Endodermal cell (in vitro differentiated cells): ENCODE measurements at places on chromosomes 5 and 9. TPM values are rescaled to one million over a fixed set of nuclear protein-coding genes. Genes with fewer than 3 reads are reported as not detected.
A peak's percentile ranks its signal among the peaks of the same experiment; 100 is the strongest.

DNA sequence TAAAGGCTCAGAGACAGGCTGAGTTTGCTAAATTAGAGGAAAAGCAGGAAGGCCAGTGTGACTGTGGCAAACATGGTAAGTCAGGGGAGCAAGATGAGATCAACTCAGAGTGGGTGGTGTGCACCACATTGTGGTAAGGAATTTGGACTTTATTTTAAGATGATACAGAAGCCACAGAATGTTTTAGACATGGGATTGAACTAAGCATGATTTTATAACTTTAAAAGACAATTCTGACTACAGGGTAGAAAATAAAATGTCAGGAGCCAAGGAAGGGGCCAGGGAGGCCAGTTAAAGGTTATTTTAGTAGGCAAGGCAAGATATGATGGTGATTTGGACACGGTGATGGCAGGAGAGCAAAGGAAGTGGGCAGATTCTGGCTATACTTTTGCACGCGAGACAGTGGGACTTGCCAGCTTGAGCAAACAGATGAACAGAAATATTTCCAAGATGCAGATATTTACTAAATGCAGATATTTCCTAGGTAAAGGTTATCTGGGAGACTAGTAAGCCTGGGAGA lies 53.9 kb downstream of the TSSK1B start:
- no peak for DNase-seq

DNA sequence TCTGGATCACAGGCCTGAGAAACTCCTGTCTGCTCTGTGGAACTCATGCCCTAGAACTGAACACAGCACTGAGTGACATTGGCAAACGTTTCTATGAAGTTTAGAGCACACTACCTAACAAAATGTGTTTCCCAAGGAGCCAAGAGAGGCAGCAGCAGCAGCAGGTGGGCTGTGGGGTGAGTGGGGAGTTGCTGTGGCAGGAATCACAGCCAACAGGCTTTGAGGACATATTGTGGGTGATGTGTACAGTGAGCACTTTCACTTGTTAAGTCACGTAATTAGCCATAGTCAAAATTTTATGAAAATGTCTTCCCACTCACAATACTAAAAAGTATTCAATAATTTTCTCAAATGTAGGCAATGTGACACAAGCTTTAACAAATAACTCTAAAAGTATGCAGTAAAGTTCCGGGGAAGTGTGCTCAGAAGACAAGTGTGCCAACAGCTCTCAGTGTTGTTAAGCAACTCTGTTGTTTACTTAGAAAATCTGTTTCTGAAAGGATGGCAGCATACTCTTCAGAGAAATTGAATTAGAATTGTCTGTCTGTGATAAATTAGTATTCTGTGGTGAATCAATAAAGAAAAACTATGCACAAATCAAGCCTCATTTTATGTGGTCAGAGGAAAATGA lies 482.1 kb downstream of the SEMA5A start:
- DNase-seq = no peak

DNA sequence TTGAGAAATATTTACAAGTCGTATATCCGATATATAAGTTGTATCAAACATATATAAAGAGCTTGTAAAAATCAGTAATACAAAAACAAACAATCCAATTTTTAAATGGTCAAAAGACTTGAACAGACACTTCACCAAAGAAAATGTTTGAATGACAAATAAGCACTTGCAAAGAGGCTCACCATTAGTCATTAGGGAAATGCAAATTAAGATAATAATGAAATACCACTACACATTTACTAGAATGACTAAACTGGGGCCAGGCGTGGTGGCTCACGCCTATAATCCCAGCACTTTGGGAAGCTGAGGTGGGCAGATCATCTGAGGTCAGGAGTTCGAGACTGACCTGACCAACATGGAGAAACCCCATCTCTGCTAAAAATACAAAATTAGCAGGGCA lies 134.6 kb upstream of the HAND1 start:
- no peak for DNase-seq

- DNase-seq = no peak
These were observed 65.1 kb downstream of the SLC44A1 start for GRCh38 chr9:105309531-105309931.

DNA sequence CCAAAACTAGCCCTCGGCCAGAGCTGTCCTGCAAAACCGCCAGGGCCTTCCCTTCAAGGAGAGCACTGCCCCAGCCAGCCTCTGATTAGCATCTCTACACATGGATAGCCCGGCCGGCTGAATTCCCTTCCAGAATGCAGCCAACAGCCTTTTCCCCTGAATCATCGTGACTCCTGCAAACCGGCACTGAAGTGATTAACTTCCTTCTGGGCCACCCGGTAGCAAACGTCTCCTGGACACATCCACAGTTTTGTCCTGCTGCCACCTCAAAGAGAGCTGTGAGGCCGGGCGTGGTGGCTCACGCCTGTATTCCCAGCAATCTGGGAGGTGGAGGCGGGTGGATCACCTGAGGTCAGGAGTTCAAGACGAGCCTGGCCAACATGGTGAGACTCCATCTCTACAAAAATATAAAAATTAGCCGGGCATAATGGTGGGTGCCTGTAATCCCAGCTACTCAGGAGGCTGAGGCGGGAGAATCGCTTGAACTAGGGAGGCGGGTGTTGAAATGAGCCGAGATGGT lies 21.1 kb upstream of the EEIG1 start:
- peak; percentile 85 for DNase-seq

GRCh38 chr9:72141484-72141883 lies 7.8 kb upstream of the GDA start:
- DNase-seq = no peak

GRCh38 chr5:89878140-89879132 lies 531.1 kb downstream of the CETN3 start:
- no peak for DNase-seq

GRCh38 chr5:130110328-130110727 lies 206.1 kb downstream of the CHSY3 start:
- DNase-seq = no peak

- peak; percentile 76 for DNase-seq
These were observed 15.0 kb upstream of the PTBP3 start for GRCh38 chr9:112348257-112349007.

DNA sequence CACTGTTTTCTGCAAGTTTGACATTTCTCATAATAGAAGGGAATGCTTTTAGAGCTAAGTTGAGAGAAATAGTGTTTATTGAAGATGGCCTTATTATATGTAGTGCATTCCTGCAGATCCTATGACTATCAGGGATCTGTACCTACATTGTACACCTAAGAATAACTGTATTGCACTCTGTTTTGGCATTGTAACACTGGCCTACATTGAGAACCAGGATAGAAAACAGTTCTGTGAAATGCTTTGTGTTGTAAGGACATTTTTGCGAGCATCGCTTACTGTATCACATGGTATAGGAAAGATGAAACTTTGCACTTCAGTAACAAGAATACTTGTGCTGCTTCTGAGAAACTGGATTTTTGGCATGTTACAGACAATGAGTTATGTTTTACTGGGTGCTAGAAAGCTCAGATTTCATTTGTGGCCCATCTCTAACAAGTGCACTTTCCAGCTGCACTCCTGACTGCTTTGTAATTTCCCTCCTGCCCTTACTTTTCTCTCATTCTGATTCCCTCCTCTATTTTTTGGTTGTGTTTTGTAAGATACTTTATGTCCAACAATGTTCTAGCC lies 30.6 kb downstream of the C9orf85 start:
- DNase-seq = no peak

- DNase-seq = peak; percentile 90
These were observed 60.9 kb upstream of the IL17B start for GRCh38 chr5:149439899-149440542.

DNA sequence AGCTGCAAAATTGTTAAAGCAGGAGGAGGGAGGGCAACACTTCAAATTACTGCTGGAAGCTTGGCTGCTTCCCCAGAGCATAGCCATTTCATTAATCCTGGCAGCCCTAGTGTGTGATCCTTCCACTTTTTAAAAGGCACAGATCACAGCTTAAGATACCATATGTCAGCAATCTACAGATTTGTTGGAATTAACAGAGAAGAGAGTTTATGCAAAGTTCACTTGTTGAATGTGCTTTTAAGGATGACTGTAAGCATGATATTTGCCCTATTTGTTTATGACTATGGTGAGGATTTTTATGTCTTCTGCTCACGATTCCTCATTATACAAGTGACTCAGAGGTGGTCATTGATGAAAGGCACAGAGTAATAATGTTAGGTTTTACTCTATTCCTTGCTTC lies 156.0 kb upstream of the CDKN2B start:
- no peak for DNase-seq

DNA sequence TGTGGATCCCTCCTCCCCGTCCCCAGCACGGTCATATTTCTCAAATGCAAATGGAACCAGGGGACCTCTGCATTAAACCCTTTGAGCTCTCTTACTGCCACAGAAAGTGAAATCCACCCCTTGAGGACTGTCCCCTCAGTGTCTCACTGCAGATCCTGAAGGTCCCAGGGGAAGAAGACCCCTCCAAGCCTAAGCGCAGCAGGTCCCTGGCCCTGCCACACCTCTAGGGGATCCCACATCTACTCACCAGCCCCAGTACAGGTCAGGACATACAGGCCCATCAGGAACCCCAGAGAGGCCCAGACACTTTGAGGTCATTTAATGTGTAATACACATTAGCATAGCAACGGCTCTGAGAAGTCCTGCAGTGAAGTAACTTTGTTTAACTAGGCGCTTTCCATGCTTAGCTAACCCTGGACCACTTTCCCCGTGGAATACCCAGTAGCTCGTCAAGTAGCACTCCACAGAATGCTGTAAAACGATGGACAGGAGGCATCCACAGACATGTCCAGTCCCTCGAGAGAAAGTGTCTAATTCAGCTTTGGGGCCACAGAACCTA lies 54.7 kb upstream of the ALDH1B1 start:
- DNase-seq = peak; percentile 36

DNA sequence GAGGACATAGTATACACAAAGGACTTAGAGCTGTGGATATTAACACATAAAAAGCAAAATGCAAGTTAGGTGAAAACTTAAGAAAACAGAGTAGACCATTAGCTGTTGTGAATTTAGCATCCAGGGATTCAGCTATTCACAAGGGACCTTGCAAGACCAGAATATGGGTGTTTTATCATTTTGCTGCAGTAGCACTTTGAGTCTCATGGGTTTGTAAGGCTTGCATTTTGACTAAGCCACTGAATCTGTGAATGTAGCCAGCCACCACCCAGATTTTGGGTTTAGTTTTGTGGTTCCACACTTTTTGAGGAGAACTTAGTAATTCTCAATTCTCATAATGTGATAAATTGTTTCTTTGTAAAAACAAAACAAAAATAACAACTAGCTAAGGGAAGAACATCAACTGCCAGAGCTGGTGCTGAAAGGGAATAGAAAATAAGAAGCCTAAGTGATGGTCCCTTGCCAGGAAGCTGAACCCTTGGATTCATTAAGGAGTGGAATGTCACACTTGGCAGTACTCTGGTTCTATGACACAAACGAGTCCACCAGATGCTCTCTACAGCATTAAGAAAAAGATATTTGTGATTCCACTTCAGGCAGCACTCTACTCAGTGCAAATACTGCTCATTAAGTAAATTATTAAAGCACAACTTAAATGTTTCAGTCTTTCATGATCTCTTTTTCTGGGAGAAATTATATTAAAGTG lies 557.4 kb upstream of the ZNF462 start:
- no peak for DNase-seq

DNA sequence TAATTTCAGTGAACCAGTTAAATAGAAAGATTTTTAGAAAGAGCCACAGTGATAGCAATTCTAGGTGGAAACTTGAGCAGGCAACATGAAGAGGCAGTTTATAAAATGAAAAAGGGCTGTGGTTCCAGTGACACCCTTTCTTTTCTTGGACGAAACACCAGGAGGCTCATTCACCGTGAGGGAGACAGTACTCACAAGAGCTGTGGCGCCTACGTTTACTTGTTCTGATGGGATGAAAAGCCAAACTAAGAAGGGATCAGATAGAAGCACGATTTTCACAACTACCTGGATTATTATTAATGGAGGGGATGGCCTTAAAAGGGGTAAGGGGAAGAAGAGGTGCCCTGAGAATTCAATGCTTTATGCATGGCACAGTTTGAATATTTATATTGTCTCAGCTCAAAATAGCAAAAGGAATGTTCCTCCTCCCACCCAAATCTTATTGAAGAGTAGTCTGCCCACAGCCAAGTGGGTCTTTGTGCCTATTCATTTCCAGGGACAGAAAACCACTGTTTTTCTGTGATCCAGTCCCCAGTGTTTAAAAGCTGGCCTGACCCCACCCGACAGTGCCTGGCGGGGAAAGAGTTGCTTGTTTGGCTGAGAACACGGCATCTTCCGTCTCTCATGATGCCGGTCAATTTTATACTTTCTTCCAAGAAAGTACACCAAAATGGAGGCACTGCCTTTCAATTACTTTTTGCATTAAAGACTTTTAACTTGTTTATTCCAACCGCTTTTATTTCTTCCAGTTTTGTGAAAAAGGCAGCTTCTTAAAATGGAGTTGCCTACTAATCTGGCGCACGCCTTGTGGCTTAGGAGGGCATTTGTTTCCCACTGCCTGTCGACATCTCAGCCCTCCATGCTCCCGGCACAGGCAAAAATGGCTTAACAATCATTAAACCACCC lies 51.9 kb downstream of the HABP4 start:
- no peak for DNase-seq

GRCh38 chr5:168152660-168153059 lies 138.8 kb upstream of the WWC1 start:
- peak; percentile 35 for DNase-seq

DNA sequence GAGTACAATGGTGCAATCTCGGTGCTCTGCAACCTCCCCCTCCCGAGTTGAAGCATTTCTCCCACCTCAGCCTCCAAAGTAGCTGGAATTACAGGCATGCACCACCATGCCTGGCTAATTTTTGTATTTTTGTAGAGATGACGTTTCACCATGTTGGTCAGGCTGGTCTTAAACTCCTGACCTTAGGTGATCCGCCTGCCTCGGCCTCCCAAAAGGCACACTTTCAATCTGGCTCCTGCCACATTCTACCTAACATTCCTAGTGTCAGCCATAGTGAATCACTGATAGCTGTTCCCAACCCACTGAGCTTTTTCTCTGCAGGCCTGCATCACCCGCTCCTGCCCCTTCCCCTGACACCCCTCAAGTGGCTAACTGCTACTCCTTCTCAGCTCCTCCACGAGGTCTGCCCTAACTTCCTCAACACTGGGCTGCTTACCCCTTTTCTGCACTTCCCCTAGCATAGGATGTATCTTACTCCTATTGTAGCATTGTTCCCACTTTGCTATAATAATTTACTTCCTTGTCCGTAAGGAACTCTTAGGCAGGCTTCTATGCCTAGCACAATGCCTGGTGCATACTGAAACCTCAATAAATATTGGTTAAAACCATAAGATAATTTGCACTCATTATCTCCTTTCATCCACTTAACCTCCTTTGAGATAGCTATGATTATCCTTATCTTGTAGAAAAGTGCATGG lies 42.0 kb upstream of the LIFR start:
- DNase-seq = no peak

GRCh38 chr5:171898386-171898785 lies 108.1 kb downstream of the FBXW11 start:
- no peak for DNase-seq

GAPT gene
- 1.2 to 1.9 TPM (median 1.4 TPM) in 3 replicates for total RNA-seq

FBXL7 gene
- total RNA-seq = 13.2 and 13.6 TPM in 2 replicates

ZNF454 gene
- not detected in 2 replicates for total RNA-seq

PAEP gene
- not detected in 3 replicates for total RNA-seq

VLDLR gene
- total RNA-seq = 36.0 and 38.7 TPM in 2 replicates

EQTN gene
- not detected in 2 replicates for total RNA-seq

PCDHB8 gene
- total RNA-seq = 3.5 and 3.6 TPM in 2 replicates

SV2C gene
- not detected in 2 replicates for total RNA-seq

COX7C gene
- 839 to 933 TPM (median 930 TPM) in 3 replicates for total RNA-seq

C5orf52 gene
- not detected in 2 replicates for total RNA-seq

SLC6A19 gene
- 0.09 TPM in 1 of 3 replicates, not detected in the others for total RNA-seq

GRHPR gene
- 111 to 129 TPM (median 128 TPM) in 3 replicates for total RNA-seq
